GM19239 (cell line): ENCODE measurements at places on chromosomes 6 and 20.

DNA sequence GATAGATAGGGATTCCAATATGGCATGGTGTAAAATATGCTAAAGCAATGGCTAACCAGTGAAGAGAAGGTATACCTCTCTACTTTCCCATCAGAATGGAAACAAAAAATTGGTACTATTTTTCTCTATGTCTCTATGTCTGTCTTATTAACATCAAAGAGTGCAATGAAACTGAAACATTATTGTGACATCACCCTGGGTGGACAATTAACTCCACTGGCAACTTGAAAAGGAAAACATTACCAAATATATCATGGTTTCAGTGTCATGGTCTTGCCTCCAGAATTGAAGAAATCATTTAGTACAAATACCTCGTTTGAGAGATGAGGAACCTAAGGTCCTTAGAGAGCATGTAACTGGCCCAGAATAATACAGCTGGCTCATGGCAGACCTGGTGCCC lies 1132.5 kb upstream of the MAP3K7 start:
- no peak for DNase-seq

- no peak for DNase-seq
Measured at GRCh38 chr6:105489216-105489530, 86.3 kb upstream of the PREP start.

- DNase-seq, result no peak
Measured at GRCh38 chr6:5067305-5067704, 17.8 kb upstream of the PPP1R3G start.

DNA sequence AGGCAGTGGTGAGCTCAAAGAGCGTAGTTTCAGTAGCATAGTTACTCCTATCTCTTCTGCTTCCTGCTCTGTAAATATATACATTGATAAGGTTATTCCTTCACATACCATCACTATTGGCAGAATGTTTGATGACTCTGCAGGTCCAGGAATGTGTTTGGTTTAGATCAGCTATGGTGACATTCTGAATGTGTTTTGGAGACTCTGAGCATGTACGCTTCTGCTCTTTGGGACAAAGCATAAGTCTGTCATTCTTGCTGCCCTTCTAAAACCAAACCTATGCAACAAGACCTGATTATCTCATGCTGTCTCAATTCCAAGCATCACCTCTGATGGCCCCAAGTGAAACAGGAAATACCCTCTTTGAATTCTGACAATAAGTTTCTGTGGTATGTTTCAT lies 1074.3 kb downstream of the KIF16B start:
- DNase-seq, result no peak

DNA sequence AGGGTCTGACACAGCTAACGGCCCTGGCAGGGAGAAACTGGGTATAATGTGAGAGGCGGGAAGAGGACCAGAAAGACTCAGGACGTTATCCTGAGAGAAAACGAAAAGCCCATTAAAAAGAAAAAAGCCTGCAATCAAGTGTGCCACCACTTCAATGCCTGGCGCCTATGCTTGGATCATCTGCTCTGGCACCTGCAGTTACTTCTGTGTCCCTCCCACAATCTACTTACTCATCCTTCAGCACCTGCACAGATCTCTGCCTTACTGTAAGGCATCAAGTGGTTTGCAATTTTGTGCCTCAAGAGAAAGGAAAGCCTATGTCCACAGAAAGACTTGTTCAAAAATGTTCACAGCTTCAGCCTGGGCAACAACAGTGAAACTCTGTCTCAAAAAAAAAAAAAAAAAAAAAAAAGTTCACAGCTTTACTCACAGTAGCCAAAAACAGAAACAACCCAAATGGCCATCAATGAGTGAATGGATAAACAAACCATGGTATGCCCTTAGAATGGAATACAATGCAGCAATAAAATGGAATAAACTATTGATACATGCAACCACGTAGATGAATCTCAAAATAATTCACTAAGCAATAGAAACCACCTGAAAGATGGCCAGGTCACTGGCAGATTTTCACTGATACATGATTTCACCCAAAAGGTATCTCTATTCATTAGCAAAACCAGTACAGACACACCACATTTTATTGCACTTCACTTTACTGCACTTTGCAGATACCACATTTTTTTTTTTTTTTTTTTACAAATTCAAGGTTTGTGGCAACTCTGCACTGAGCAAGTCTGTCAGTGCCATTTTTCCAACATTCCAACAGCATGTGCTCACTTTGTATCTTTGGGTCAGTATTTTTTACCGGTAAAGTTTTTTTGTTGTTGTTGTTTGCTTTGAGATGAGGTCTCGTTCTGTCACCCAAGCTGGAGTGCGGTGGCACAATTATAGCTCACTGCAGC lies 48.6 kb downstream of the ABHD12 start:
- no peak for DNase-seq

DNA sequence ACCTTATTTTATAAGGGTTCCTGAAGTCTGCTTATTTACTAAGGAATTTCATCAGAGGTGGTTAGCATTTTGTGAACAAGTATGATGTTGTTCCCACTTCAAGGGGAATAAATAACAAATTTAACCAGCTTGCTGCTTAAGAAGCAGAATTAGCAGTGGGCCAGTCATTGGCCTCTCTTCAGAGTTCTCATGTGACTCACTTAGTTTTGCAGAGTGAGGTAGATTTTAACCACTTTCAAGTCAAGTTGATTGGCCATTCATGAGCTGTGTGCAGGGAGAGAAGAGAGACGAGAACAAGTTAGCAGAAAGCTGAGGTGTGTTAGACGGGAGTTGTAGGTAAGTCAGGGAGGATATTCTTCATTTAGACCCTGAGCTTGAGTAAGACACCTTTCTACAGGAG lies 18.1 kb downstream of the TOP1 start:
- DNase-seq, result no peak

DNA sequence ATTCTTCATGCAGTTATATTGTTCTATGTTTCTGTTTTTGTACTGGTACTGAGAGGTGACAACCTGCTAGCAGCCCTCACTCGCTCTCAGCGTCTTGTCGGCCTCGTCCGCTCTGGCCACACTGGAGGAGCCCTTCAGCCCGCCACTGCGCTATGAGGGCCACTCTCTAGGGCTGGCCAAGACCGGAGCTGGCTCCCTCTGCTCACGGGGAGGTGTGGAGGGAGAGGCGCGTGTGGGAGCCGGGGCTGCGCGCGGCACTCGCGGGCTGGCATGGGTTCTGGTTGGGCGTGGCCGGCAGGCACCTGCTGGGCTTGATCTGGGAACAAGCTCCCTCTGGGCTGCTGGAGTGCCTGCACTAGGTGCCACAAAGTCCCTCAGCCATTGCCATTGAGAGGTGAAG lies 1323.8 kb upstream of the EYS start:
- no peak for DNase-seq

DNA sequence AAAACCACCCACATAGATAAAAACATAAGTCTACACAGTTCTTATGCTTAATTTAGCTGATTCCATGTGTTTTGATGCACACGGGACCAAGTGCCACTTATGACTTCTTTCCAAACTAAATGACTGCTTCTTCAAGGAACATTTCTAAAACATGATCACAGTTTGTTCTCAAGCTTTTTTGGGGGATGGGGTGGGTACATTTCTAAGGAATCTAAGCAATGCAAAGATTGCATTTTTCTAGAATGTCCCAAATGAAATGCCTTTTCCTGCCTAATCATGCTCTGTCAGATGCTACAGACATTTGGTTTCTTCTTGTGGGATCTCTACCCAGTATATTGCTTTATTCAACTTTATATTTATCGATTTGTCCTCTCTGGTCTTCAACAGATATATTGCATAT lies 496.8 kb upstream of the JAG1 start:
- no peak for DNase-seq

- no peak for DNase-seq
Measured at GRCh38 chr20:21539512-21539911, 25.6 kb upstream of the NKX2-2 start.
